Activated CD4-positive, alpha-beta T cell treated with anti-CD3 and anti-CD28 coated beads, Interleukin-2, amount 50 U/mL, for 48 hours (primary cell): ENCODE measurements at places on chromosomes 2 and 18.

- no peak for DNase-seq
Measured at GRCh38 chr2:173669271-173669853, 295.8 kb downstream of the SP3 start.

DNA sequence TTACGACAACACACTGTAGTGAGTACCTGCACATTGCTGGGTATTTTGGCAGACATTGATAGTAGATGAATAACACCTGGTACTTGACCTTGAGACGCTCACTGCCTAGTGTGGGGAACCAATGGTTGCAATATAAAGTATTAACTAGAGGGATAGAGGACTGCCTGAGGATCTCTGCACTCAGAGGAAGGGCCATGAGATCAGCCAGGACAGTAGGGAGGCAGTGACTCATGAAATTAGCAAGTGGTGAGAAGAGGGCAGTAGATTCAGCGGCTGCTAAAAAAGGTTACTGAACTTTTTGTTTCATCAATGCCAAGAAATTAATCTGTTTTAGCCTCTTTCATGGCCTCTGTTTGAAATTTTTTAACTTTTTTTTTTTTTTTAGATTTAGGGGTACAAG is 250.8 kb upstream of the TCF4 start:
- DNase-seq, result no peak

DNA sequence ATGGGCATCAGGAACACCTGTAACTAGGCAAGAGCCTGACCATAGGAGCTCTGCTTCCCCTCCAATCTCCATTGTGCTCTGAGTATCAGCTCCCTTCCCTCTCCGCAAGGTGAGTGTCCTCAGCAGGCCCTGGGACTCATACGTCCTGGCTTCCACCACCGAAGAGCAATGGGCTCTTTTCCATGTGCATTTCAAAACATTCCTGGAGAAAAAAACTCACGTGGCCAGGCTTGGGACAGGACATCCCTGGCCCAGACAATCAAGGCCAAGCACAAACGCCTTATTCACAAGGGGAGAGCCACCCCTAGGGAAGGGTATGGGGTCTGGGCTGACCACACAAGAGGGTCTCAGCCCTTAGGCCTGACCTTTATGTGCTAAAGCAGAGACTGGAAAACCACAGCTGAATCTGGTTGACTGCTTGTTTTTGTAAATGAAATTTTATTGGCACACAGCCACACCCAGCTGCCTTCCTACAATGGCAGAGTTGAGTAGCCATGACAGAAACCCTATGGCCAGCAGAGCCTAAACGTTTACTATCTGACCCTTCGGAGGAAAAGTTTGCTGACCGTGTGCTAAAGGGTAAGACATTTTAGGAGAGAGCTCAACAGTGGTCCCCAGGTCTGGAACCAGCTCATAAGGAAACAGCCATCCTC is 175.7 kb upstream of the ARL4C start:
- DNase-seq, result no peak

GRCh38 chr2:240648650-240649275 is 23.5 kb downstream of the GPR35 start:
- no peak for DNase-seq

- DNase-seq, result no peak
Measured at GRCh38 chr2:60794271-60794863, 38.3 kb downstream of the PAPOLG start.

DNA sequence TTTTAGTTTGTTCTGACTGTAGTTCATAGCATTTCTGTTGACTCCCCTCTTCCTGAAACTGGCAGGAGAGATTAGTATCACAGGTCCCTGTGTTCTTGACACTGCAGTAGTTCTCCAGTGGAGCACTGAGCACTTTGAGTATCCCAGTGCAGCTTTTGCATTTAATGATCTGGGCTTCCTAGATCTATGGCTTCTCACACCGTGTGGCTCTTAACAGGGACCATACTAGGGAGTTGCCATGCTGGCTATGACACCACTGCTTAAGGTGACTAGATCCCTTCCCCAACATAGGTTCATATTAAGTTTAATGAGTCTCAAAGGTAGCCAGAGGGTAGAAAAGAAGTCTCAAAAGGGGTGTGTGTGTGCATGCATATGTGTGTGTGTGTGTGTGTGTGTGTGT is 6.2 kb upstream of the MSTN start:
- no peak for DNase-seq

- peak; percentile 6 for DNase-seq
Measured at GRCh38 chr2:216082117-216082711, 495 bp downstream of the TMEM169 start.

GRCh38 chr18:3689091-3689490 is 239.1 kb downstream of the TGIF1 start:
- DNase-seq, result no peak

GRCh38 chr2:207251022-207251421 is 85.3 kb upstream of the KLF7 start:
- DNase-seq, result no peak

DNA sequence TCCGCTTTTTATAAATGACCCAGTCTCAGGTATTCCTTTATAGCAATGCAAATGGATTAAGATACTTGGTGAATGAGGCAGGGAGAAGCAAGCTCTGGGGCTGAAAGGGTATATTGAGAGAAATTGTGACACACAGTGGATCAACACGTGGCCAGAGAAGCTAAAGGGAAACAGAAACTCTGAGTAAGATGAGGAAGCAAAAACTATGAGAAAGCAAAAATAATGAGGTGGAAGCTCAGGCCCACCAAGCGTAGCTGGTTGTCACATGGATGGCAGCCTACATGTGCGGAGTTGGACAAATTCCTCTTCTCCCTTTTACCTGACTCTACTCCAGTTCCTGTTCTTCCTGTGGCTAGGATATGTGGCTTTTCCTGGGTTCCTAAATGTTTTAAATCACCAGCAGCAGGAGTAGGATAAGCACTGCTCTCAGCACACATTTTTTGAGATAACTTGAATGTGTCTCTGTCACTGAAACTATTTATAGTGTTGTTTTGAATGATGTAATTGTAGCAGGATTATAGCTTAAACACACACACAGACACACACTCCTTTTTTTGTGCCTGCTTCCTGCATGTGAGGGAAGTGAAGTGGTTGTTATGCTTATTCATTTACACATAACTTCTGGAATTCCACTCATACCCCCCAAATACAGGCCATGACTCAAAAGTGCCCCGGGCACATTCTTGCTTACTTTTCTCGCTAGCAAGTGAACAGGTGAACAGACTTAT is 30.1 kb upstream of the EPC2 start:
- no peak for DNase-seq

GRCh38 chr18:70636991-70637390 is 348.1 kb downstream of the SOCS6 start:
- no peak for DNase-seq

- DNase-seq, result no peak
Measured at GRCh38 chr2:142714600-142714999, 162.9 kb upstream of the KYNU start.

GRCh38 chr2:145824384-145824783 is 1304.5 kb upstream of the ZEB2 start:
- DNase-seq, result no peak

- peak; percentile 24 for DNase-seq
Measured at GRCh38 chr18:12658426-12659138, 675 bp upstream of the SPIRE1 start.

DNA sequence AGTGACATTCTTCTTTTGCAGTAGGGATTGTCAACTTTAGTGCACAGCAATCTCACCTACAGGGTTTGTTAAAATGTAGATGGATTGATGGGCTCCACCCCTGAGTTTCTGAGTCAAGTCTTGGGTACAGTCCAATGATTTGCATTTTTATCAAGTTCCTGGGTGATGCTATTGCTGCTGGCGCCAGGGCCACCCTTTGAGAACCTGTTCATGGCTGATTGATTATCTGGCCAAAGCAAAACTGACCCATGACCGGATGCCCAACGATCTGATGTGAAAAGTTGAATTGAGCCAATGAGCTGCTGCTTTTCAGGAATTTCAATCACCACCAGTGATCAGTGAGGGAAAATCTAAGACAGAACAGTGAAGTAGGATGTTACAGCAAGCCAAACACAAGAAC is 675.3 kb downstream of the TMEM182 start:
- DNase-seq, result no peak

DNA sequence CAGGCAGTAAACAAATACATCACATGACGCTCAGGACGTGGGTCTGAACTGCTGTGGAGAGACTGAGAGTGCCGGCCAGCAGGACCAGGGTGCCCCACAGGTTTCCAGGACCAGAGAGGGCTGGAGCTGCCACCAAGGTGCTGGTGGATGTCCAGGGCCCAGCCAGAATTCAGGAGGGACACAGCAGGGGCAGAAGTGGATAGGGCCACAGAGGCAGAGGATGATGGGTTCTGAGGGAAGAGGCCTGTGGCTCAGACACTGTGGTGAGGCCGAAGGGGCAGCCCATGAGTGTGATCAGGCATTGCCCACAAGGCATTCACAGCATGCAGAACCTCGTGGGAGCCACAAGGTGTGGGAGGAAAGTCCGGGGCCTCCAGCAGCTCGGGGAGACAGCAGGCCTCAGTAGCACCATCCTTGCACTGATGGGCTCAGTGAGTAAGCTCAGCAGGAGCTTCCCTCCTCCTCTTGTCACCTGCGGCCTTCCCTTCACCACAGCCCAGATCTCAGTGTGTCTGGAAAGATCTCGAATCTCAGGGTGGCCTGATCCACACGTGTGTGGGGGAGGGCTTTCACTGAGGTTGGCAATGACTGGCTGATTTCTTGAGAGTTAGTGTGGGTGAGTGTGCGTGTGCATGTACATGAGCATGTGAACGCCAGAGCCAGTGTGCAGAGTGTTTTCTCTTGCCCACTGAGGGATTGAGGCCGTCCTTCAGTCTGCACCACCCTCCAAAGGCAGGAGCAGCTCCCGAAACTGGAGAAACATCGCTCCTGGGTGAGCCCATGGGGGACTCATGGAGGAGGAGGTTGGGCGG is 181.8 kb upstream of the RAB6C start:
- no peak for DNase-seq

DNA sequence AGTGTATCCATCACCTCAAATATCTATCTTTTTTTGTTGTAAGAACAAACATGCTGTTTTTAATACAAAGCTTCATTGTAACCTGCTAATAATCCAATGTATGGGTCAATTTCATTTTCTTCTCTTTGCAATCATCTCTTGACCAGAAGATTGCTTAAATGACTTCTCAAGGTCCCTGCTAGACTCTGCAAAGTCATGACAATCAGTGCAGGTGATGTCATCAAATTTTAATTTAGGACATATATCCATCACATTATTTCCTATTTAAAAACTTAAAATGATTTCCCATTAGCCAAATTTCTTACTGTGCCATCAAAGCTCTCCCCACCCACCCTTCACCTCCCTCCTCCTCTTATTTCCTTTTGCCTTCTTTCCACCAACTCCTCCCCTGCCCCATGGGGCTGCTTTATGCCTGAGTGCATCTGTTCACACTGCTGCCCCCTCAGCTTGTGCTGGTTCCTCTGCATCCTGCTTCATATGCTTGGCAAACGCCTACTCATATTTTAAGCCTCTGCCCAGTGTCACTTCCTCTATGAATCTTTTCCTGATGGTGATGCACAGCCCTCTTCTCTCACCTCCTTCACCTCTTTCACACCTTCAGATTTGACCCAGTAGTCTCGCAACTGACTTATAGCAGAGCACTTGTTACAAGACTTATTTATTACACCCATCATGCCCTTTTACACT is 20.3 kb downstream of the PLEK start:
- DNase-seq, result no peak

DNA sequence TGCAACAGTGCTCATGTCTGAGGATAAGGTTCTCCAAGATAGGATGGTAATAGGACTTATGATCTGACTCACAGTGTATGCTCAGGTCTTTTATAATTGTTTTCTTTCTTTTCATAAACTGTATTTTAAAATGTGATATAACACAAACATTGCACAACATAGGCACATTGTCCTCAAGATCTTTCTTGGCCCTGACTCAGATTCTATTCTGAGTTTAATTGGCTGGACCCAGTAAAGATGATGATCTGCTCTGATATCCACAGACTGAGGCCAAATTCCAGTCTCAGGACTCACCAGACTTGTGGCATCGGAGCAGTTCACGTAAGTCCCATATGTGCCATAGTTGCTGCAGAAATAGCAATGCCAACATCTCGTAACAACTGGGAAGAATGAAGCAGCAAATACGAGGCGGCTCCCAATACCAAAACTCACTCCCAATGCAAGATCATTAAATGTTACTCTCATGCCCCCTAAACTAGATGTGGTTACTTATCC is 448.9 kb upstream of the SLC14A2 start:
- no peak for DNase-seq

DNA sequence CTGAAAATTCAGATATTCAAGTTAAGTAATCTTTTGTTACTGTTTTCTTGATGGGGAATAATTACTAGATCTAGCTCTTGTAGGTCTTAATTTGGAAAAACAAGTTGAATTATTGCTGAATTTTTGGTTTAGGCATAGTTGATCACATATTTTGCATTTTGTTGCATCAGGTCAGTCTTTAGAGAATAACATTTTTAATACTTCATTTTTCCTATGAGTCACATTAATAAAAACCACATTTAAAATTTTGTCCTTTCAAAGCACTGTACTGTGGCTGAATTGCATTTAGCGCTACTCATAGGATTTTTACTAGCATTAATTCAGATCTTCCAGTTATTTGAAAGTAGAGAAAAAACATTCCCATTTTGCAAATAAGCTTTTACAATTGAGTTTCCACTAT is 23.2 kb downstream of the MAP4K4 start:
- no peak for DNase-seq

DNA sequence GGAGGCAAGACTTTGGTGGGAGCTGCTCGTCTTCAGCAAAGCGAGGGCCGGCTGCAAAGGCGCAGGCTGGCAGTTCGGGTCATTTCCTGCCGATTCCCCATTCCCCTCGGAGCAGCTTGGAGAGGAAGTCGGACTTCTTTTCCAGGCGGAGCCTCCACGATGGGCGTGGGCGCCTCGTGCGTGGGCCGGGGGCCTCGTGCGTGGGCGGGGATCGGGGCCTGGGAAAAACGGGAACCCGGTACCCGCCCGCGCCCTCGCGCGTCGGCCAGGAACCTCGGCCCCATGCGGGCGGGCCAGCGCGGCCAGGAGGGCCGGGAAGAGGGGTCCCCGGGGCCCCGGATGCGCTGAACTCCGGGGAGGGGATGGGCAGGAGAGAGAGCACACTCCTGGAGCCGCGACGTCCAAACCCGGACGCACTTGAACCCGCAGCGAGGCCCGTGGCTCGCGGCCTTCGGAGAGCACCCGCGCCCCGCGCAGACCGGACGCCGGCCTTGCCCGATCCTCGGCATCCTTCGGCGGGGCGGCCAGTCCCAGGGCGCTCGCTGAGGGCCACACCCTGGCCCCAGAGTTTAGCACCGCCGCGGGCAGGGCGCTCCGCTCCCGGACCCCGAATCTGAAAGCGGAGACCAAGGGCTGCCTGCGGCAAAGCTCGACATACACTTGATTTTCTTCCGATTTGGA is 368.4 kb downstream of the MTX2 start:
- peak; percentile 6 for DNase-seq

GRCh38 chr2:106053116-106053515 is 141.0 kb downstream of the UXS1 start:
- DNase-seq, result no peak

DNA sequence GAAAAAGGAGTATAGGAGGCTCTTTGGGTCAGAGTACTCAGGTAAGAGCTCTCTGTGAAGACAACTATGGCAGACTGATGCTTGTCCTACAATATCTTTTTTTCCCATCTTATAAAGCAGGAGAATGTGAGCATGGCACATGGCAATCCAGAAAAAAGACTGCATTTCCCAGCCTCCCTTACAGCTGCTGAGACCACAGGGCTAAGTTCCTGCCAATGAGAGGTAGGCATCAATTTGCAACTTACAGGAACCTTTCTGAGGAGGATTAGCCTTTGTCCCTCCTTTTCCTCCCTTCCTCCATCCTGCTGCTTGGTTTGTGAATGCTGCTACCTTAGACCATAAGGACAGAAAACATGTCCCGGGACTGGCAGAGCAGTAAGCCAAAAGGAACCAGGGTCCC is 37.8 kb upstream of the ST8SIA5 start:
- DNase-seq, result no peak

GRCh38 chr2:164873210-164873908 is 31.7 kb upstream of the COBLL1 start:
- no peak for DNase-seq
